Activated T-helper 9 cell treated with anti-CD3 and anti-CD28 coated beads, Interleukin-2, amount 50 U/mL, for 16 hours (primary cell): ENCODE measurements at places on chromosomes 2 and 18.

DNA sequence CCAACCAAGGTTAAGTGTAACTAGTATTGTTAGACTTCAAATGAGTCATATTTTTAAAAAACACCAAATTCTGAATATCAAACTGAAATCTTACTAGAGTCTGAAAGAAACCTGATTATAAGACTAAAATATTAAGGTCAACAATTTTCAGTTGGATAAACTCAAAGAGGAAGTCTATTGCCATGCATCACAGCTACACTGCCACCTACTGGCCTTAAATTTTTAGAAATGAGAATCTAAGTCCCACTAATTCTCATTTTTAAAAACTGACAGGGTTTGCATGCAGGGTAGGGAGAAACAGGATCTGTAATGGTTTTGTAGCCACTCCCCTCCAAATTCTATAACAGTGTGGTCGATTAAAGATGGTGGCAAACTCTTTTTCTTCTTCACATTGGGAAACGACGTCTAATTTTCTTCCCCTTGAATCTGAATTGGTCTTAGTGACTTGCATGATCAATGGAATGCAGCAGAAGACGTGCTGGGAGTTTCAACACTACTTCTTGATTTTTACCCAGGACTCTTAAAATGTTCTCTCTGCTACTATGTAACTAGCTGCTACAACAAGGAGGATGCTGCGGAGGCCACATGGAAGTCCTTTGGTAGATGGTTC lies 176.1 kb upstream of the SESTD1 start:
- DNase-seq, result no peak

GRCh38 chr2:23696752-23697045 lies 230.2 kb downstream of the ATAD2B start:
- no peak for DNase-seq

DNA sequence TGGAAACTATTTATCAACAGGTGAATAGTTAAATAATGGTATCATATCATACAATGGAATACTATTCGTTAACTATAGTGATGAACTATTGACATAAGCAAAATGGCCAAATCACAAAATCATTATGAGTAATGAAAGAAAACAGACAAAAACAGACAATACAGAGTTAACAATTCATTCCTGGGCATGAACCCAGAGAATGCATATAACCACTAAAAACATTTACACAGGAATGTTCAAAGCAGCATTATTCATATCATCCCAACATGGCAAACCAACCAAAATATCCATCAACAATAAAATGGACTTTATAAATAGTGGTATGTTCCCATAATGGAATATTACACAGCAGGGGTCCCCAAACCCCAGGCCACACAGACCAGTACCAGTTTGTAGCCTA lies 131.2 kb upstream of the CYP1B1 start:
- no peak for DNase-seq

DNA sequence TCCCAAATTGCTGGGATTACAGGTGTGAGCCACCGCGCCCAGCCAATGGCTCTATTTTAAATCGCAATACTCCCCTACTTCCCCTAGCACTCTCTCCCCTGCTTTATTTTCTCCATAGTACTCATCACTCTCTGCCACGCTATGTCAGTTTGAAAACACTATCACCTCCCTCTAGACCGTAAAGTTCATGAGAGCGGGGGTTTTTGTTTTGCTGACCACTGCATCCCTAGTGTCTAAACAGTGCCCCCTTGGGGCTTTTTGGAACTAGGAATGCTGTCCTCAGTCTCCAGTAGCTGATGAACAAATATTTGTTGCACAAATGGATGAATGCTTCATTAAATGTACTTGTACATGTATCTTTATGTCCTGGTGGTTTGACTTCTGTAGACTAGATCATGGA lies 44.1 kb downstream of the ATOH8 start:
- DNase-seq, result no peak

- no peak for DNase-seq
These were observed 885.9 kb upstream of the PIK3C3 start for GRCh38 chr18:41069167-41069566.

- no peak for DNase-seq
These were observed 17.1 kb downstream of the DYNAP start for GRCh38 chr18:54608028-54608642.

GRCh38 chr2:100990650-100991403 lies 11.3 kb upstream of the RPL31 start:
- DNase-seq, result no peak

GRCh38 chr2:171104379-171104778 lies 56.3 kb downstream of the TLK1 start:
- no peak for DNase-seq

DNA sequence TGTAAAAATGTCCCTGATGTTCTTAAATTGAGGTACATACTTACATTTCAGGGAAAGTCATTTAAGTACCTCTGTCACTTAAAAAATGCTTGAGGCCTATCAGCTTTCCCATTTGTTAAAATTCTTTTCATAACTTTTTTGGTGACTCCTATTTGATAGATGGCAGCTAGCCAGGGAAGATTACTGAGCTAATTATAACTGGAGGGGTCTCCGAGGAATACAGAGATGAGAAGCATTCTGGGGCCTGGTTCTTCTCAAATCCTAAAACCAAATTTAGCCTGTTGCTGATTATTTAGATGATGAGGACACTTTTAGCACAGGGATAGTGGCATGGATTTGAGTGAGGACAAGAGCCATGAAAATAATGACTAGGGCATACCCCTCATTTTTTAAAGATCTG lies 4.8 kb downstream of the UGP2 start:
- no peak for DNase-seq

GRCh38 chr18:58502628-58503027 lies 126.3 kb downstream of the ALPK2 start:
- DNase-seq, result no peak

GRCh38 chr2:128169094-128169493 lies 78.1 kb downstream of the UGGT1 start:
- no peak for DNase-seq

DNA sequence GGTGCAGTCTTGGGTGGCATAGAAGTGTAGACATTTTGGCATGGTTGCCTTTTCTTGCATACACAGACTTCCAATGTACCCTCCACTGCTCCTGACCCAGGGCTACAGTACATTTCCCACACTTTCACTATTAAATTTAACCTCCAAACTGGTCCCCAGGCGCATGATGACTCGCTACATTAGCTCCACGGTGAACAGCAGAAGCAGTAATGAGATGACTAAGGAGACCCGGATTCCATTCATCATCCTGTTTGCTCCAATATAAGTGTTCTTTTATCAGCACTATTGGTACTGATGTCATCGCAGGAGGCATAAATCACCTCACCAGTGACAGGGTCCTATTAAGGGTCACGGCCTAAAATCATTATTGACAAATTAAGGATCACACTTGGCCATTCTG lies 316.5 kb downstream of the EN1 start:
- no peak for DNase-seq

GRCh38 chr2:147623328-147623727 lies 221.5 kb upstream of the ACVR2A start:
- no peak for DNase-seq

DNA sequence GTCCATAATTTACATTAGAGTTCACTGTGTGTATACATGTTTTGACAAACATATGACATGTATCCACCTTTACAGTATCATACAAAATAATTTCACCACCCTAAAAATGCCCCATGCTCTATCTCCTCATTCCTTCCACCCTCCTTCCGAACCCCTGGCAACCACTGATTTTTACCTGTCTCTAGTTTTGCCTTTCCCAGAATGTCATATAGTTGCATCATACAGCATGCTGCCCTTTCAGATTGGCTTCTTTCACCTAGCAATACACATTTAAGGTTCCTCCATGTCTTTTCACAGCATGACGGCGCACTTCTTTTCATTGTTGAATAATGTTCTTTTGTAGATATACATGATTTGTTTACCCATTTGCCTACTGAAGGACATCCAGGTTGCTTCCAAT lies 10.4 kb downstream of the LRPPRC start:
- DNase-seq, result no peak

GRCh38 chr18:46387441-46388131 lies 269.4 kb downstream of the LOXHD1 start:
- DNase-seq, result no peak

GRCh38 chr2:105102001-105102400 lies 64.1 kb downstream of the MRPS9 start:
- DNase-seq, result no peak
